Spinal cord (tissue), 10 donors: ENCODE measurements at places on chromosomes 1 and 21. TPM values are rescaled to one million over a fixed set of nuclear protein-coding genes. Genes with fewer than 3 reads are reported as not detected.

GRCh38 chr1:33017175-33017574 is 19.5 kb downstream of the AK2 start:
- no peak for DNase-seq

Gene LCK
- total RNA-seq: 0.50 TPM

GRCh38 chr1:155329980-155330598 is 9.4 kb downstream of the RUSC1 start:
- no peak for DNase-seq

GRCh38 chr1:75615613-75616435 is 4.9 kb upstream of the SLC44A5 start:
- no peak for DNase-seq

DNA sequence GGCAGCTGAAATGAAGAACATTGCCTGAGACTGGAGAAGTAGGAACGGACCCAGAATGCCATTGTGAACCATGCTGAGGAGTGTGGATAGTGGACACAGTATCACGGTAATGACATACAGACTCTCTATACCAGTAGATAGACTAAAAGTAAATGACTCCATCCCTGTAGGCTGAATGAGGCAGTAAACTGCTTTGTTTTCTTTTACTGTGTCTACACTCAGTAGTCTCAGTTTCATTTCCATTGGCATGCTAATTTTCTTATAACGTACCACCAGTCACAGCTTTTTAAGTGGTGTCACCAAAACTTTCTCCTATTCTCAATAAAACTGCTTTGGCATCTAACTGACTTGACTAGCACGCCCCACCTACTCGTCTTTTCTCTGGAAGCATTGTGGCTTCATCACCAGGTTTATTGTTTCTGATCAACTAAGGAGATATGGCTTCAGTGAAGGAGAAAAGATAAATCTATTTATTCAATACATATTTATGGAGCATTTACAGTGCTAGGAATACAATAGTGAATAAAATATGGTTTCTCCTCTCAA is 8.4 kb upstream of the ZNF697 start:
- DNase-seq: no peak

Gene C1orf174
- total RNA-seq: 29.1 TPM

DNA sequence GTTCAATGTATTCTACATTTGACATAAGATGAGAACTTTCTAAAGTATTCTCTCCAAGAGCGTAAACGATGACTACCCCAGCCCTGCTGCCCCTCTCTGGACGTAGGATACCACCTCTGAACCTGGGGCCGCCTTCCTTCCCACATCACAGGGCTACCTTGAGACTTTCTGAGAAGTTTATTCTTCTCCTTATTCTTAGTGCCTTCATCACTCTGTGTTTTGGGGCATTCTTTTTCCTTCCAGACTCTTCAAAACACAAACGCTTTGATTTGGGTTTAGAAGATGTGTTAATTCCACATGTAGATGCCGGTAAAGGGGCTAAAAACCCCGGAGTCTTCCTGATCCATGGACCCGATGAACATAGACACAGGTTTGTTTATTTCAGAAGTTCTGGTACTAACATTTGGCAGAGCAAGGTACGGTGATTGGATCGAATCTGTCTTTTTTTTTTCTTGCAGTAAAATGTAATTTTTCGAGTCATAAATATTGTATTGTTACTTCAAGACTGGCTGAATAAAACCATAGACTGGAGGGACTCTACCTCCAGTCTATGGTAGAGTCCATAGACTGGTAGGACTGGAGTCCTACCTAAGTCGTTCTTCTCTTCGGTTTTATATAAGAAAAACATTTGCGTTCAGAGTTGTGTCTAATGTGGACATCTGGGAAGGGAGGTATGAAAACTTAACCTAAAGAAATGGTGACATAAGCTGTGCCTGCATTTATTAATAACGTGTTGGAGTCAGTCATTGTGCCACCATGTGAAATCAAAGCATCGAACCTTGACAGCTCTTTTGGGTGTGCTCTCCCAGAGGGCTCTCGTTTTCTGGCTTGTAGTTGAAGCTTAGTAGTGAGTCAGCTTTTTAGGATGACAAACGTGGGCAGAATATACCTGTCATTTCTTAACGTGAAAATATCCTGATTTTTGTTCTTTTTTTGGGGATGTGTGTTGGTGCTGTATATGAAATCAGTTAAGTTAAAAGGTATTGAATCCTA is 1.2 kb downstream of the MAN1A2 start:
- DNase-seq: peak; percentile 14

Gene LCE3D
- total RNA-seq: not detected

DNA sequence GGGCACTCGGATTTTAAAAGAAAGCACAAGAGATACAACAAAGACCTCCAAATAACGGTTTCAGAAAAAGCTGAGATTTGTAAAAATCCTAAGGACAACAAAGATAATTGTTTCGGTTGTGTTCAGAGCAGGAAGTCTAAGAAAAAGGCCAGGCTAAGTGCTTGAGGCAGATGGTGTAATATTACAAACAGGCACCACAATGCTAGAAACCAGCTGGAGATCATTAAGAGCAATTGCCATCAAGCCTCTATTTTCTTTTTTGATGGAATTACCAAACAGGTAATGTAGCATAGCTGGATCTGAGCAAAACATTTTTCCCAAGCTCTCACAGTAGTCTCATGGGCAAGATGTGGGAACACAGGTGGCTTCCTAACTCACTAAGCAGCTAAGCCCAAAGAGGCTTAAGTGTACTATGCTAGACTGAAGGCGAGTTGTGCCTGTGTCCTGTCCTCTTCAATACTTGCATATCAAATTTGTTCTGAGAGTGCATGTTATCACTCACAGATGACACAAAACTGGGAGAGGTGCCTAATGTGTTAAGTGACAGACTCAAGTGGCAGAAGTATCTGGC is 161.6 kb downstream of the GLUL start:
- no peak for DNase-seq

DNA sequence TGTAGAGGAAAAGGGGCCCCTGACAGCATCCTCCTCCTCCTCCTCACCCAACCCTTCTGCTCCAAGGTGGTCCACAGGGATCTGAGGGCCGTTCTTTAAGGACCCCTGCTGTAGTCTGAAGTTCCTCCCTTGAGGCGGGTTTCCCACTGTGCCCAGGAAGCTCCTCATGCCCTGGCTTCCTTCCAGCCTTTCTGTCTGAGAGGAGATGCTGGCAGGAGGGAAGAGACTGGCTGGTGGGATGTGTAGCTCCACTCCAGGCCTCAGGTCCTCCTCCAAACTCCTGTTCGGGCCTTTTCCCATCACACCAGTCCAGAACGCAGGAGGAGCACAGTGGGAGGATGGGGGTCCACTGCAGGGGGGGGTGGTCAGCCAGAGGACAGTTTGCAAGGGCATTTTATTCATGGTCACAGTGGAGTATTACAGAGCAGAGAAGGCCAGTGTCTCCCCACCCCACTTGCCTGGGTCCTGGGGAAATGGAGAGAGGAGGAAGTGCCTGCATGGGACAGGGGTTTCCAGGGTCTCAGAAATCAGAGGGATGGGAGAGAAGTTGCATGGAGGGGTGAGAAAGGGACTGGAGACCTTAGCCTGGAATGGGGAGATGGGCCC is 7.8 kb downstream of the ETV3L start:
- no peak for DNase-seq

DNA sequence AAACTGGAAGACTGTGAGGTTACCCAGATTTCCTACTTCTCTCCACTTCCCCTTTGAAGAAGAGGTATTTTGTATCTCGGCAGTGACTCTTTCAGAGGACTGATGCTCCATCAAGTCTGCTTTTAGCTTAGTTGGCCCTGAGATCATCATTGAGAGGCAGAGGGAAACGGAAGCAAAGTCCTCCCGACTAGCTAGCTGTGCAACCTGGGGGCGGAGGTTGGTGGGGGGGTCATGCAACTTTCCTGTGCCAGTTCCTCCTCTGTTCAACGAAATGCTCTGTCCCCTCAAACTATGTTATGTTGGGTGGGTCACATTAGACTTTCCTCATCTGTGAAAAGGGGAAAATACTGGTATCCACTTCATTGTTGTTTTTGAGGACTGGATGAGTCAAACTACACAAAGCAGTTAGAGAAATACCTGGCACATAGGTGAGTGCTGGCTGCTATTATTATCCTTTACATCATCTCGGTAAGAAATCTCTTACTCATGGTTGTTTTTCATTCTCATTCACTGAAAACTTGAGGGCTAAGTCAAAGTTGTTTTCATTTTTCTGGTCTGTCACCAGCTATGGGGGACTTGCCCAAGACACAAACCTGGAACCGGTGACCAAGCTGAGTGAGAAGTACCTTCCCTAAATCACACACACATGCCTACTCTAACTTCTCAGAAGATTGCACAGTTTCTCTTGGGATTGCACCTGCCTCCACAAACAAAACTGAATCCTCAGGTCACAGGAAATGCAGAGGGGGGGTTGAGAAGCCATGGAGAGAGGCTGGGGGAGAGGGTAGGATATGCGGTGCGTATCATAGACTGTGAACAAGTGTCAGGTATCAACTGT is 83.3 kb downstream of the ABCA4 start:
- no peak for DNase-seq

Gene SYPL2
- total RNA-seq: 0.72 TPM

- DNase-seq: no peak
These were observed 111.8 kb downstream of the PTBP2 start for GRCh38 chr1:96833376-96833775.
